CD4-positive, alpha-beta memory T cell (primary cell): ENCODE measurements at places on chromosomes 11 and 22.

- DNase-seq = no peak
- no peak overlapping the region for H3K27ac ChIP-seq
- no peaks in the 10 kb centered on the region for H3K27me3 ChIP-seq
- H3K4me1 ChIP-seq = no peaks in the 10 kb centered on the region
- H3K36me3 ChIP-seq = no peaks in the 10 kb centered on the region
Measured at GRCh38 chr11:69915501-69916250, 96.5 kb upstream of the FGF3 start.

GRCh38 chr11:96178887-96179279 is 164.1 kb downstream of the MAML2 start:
- H3K4me1 ChIP-seq = peaks cover 14% of the 10 kb centered on the region
- no peak overlapping the region for H3K4me3 ChIP-seq
- H3K27ac ChIP-seq = no peak overlapping the region
- no peaks in the 10 kb centered on the region for H3K27me3 ChIP-seq

DNA sequence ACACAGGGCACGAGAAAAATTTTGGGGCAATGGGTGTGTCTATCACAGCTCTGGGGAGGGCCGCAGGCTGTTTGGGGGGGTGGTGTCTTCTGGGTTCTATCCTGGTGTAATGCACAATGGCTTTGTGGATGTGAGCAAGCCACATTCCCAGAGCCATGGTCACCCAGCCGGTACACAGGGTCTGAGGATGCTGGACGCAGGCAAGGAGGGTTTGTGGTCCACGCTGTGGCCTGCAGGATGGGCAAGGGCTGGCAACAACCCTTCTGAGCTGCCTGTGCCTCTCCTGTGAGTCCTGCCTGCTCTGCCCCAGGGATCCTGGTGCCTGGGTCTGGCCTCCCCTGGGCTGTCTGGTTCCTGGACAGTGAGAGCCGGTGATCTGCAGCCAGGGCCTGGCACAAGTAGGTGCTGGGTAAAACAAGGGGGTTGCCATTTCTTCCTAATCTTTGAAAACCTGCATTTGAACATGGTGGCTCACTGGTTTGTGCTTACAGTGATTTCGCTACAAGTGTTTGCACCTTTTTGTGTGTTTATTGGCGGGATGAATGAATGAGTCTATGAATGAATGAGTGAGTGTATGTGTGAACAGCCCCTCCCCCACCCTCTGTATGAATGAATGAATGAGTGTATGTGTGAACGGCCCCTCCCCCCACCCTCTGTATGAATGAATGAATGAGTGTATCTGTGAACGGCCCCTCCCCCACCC is 4.4 kb upstream of the MRPL23 start:
- no peak overlapping the region for H3K4me3 ChIP-seq
- no peak overlapping the region for H3K27ac ChIP-seq
- no peaks in the 10 kb centered on the region for H3K4me1 ChIP-seq
- H3K36me3 ChIP-seq = no peaks in the 10 kb centered on the region
- DNase-seq = no peak

DNA sequence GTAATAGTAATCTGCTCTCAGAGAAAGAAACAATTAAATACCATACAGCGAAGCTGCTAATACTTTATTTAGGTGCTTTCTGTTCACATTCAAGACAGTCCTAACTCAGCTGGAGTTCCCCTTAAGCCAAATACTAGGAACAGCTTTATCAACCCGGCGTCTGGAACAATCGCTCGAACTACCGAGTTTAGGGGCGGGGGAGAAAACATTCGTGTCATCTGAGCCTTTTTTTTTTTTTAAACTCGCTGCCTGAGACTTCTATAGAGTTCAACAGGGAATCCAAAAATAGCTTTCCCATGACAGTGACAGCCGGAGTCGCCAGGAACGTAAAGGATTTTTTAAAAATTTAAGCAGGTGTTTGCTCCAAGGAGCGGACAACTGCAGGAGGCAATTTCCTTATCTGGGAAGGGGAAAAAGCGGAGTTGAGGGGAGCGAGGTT is 852 bp downstream of the TRAF6 start:
- no peaks in the 10 kb centered on the region for H3K36me3 ChIP-seq
- peak; percentile 68 for DNase-seq
- peak overlapping the region; percentile 63 for H3K4me3 ChIP-seq
- peaks cover 37% of the 10 kb centered on the region for H3K4me1 ChIP-seq

GRCh38 chr11:97854357-97854756 is 1166.4 kb upstream of the CNTN5 start:
- no peaks in the 10 kb centered on the region for H3K27me3 ChIP-seq
- H3K4me3 ChIP-seq = no peak overlapping the region
- H3K27ac ChIP-seq = no peak overlapping the region

DNA sequence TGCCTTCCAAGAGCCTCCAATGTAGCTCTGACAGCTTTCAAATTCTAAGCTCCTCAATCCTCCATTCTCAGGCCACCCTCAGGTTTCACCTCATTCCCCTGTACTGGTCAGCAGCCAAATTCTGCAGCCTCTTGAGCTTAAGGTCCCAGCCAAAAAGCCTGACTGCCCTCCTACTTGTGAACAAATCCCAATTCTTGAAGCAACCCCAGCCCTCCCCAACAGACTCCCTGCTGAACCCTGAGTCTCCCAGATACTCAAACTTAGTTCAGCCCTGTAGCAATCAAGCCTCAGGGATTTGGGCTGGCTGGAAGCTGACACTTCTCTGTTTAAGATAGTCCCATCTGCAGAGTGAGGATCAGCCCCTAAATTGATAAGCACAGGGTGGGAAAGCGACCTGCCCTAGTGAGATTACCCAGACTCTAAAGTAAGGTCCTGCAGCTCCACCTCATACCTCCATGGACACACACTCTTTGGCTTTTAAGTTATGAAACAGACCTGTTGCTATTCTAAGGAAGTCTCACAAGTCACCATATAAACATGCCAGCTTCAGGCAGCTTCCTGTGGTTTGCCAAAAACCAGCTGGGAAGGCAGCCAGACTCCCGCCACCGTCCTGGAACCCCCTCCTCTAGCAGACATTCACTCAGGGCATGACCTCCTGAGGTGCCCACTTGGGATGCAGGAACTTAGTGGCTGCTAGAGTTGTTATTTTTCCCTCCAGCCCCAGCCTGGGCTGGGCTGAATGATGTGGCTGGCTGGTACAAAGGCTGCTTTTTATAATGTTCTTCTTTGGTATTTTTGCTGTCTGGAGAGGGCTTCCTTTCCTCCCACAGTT is 82.5 kb upstream of the PICALM start:
- no peaks in the 10 kb centered on the region for H3K36me3 ChIP-seq
- H3K27me3 ChIP-seq = no peaks in the 10 kb centered on the region
- H3K4me3 ChIP-seq = no peak overlapping the region
- H3K27ac ChIP-seq = no peak overlapping the region
- peaks cover 20% of the 10 kb centered on the region for H3K4me1 ChIP-seq
- no peak for DNase-seq

GRCh38 chr11:24267014-24267413 is 229.8 kb upstream of the LUZP2 start:
- DNase-seq = no peak
- H3K27ac ChIP-seq = no peak overlapping the region
- no peaks in the 10 kb centered on the region for H3K36me3 ChIP-seq
- H3K4me1 ChIP-seq = no peaks in the 10 kb centered on the region
- H3K27me3 ChIP-seq = no peaks in the 10 kb centered on the region
- no peak overlapping the region for H3K4me3 ChIP-seq

- no peak for DNase-seq
- H3K4me1 ChIP-seq = peaks cover 75% of the 10 kb centered on the region
- H3K27me3 ChIP-seq = no peaks in the 10 kb centered on the region
- H3K27ac ChIP-seq = peak overlapping the region; percentile 54
- no peaks in the 10 kb centered on the region for H3K36me3 ChIP-seq
- no peak overlapping the region for H3K4me3 ChIP-seq
Measured at GRCh38 chr11:72739240-72740059, 12.8 kb downstream of the ARAP1 start.
